ENCODE measurements at places on chromosomes 12 and 14.

- DNase-seq: no peak
Observed at GRCh38 chr14:103442288-103442687, 57.1 kb downstream of the MARK3 start.

DNA sequence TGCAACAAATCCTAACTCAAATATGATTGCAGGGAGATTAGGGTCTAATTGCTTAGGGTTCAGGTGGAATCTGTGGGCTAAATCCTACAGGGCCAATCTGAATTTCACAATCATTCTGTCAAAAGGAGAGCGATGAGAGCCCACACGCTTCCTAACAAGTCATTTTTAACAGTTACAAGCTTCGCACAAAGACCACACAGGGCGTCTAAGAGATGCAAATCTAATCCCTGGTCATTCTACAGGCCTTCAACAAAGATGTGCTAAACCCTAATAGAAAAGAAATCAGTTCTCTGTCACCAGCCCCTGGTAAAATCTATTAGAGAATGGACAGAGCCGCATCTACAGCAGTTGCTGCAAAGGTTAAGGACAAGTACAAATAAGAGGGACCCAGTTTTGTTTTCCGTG lies 15.3 kb downstream of the NKX2-1 start:
- DNase-seq: no peak

GRCh38 chr12:118959348-118959747 lies 22.0 kb upstream of the SRRM4 start:
- no peak for DNase-seq

DNA sequence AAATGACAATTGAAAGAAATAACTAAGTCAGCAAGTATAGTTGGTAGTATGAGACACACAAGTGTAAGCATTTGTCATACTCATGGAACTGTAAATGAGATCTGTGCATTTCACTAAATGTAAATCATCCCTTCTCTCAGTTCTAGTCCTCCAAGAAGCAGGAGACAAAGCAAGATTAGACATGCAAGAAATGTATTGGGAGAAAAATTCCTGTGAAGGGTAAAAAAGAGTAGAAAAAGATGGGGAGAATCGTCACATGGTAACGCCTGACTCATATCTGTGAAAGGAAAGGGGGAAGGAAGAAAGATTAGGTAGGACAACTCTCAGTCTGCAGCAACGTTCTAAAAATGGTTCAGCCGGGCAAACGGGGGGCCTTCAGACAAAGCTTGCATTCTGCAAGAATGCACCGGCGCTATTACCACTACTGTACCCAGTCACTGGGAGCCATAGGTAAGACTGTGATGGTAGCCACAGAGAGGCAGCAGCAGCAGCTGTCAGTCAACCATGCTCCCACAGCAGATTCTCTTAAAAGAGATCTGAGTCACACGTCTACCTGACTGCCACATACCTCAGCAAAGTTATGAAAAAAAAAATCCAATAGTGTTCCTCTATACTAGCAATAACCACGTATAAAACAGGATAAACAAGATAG lies 18.0 kb upstream of the RFX4 start:
- no peak for DNase-seq
